Esophagus squamous epithelium (tissue), 5 donors: ENCODE measurements at places on chromosomes 2 and 18. TPM values are rescaled to one million over a fixed set of nuclear protein-coding genes. Genes with fewer than 3 reads are reported as not detected.

CCDC68 gene
- total RNA-seq: 0.11 TPM

CFAP65 gene
- not detected for total RNA-seq

WDR12 gene
- total RNA-seq: 22.0 TPM

PLA2R1 gene
- 10.0 TPM for total RNA-seq

DOK6 gene
- not detected for total RNA-seq

LYPD1 gene
- total RNA-seq: 6.1 TPM

HRH4 gene
- not detected for total RNA-seq

RPRM gene
- total RNA-seq: 0.95 TPM

RESP18 gene
- not detected for total RNA-seq

GPBAR1 gene
- 0.31 TPM for total RNA-seq

CAPN14 gene
- total RNA-seq: 130 TPM

IL18R1 gene
- total RNA-seq: 5.5 TPM

ACVR1C gene
- 0.19 TPM for total RNA-seq

TEKT4 gene
- total RNA-seq: not detected

PFN4 gene
- total RNA-seq: not detected

ELP2 gene
- 61.0 TPM for total RNA-seq

B4GALT6 gene
- total RNA-seq: 3.6 TPM

ALPP gene
- not detected for total RNA-seq

IGFBP5 gene
- 899 TPM for total RNA-seq

CCDC141 gene
- 0.34 TPM for total RNA-seq

FLACC1 gene
- 0.56 TPM for total RNA-seq

TTN gene
- total RNA-seq: 0.94 TPM

VWC2L gene
- total RNA-seq: not detected

STAT4 gene
- 0.47 TPM for total RNA-seq

CTNNA2 gene
- not detected for total RNA-seq

MOCOS gene
- 8.6 TPM for total RNA-seq

ZNF396 gene
- 2.0 TPM for total RNA-seq

DSG2 gene
- 7.3 TPM for total RNA-seq
